Activated CD4-positive, alpha-beta T cell treated with anti-CD3 and anti-CD28 coated beads, Interleukin-2, amount 50 U/mL, for 16 hours (primary cell): ENCODE measurements at places on chromosomes 11 and 22.

GRCh38 chr11:8097062-8097461, 16.1 kb downstream of the TUB start:
- DNase-seq: no peak

GRCh38 chr11:128532572-128533091, 54.7 kb downstream of the ETS1 start:
- no peak for DNase-seq

DNA sequence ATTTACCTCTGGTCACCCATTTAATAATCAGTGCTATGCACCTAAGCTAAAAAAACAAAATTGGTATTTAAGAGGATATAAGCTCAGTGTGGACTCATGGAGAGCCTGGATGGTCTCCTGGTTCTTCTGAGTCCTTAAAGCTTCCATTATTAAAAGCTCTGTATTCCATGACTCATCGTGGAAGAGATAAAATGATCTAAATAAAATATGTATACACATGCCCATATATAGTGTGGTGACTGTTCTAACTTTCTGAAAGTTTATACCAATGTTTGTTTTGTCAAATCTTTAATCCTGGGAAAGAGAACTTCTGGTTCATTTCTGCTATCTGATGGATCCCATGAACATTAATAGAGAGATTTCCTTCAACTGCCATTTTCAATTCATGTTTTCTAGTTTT, 375.9 kb downstream of the GUCY1A2 start:
- no peak for DNase-seq

- DNase-seq: no peak
Measured at GRCh38 chr11:122235615-122236014, 119.6 kb upstream of the BLID start.

- DNase-seq: peak; percentile 39
Measured at GRCh38 chr11:122863704-122864326, 18.7 kb upstream of the JHY start.

GRCh38 chr11:30111786-30112185, 95.0 kb upstream of the KCNA4 start:
- DNase-seq: no peak

GRCh38 chr11:125379981-125380380, 116.1 kb downstream of the FEZ1 start:
- DNase-seq: no peak

- peak; percentile 84 for DNase-seq
Measured at GRCh38 chr22:30305906-30306626, 16.8 kb upstream of the CASTOR1 start.

- DNase-seq: no peak
Measured at GRCh38 chr22:44347549-44347948, 34.8 kb upstream of the SHISAL1 start.

DNA sequence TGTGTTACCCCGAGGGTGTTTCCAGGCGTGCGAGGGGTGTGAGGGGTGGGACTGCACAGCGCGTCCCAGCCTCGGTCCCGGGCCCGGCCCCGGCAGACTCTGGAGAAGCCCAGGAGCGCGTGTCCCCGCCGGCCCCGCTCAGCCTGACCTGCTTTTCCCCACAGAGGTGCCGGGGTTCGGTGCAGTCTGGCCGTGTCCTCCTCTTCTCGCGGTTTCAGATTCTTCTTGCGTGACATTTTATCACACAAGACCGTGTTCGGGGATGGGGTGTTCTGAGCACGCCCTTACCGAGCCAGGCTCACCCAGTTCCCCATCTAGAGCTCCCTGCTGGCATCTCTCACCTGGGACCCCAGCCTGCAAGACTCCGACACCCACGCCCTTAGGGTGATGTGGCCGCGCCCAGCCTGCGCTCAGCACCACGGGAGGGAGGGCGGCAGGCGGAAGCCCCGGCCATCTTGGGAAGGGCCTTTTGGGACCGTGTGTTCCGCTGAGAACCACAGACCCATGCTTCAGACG, 775.6 kb downstream of the BRD1 start:
- DNase-seq: peak; percentile 47

GRCh38 chr22:47724751-47725150, 962.3 kb downstream of the TBC1D22A start:
- no peak for DNase-seq

- no peak for DNase-seq
Measured at GRCh38 chr11:693415-693831, 1.6 kb downstream of the DEAF1 start.

DNA sequence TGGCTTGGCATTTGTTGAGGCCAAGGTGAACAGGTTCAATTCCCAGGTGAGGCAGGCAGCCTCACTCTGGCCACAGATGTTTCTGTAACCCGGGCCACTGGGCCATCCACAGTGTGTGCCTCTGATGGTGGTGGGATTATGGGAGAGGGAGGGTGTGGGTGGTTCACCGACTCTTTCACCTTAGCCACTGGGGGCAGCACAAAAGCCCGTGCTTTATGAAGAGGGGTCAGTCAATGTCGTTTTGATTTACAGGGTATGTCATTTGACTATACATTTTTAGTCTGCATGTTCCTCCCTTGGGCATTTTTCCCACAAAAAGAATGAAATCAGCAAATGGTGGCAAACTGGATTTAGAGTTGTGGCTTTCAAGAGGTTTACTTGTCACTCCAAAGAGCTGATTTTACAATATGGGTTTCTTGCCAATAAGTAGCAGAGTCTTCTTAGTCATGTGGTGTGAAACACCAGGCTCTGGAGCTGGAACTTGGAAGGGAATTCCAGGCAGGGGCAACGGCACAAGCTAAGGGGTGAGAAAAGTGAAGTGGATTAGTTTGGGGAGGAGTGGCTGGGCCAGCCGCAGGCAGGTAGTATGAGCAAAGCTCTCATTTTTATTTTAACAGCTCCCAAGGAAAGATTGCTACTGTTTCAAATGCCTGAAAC, 217.8 kb upstream of the ZBED5 start:
- no peak for DNase-seq

DNA sequence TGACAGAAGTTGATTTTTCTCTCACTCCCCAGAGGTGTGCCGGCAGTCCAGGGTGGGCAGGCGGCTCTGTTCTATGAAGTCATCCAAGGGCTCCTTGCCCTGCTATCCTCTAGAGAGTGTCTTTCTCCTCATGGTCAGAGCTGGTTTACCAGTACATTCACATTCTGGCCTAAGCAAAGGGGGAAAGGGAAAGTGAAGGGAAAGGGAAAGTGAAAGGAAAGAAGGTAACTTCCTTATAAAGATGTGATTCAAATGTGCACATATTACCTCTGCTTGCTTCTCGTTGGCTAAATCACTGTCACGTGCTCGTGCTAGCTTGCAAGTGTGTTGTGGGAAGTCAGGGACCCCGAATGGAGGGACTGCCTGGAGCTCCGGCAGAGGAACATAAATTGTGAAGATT, 2.9 kb upstream of the HTATIP2 start:
- DNase-seq: peak; percentile 55

GRCh38 chr22:44360668-44361381, 48.1 kb upstream of the SHISAL1 start:
- DNase-seq: no peak

DNA sequence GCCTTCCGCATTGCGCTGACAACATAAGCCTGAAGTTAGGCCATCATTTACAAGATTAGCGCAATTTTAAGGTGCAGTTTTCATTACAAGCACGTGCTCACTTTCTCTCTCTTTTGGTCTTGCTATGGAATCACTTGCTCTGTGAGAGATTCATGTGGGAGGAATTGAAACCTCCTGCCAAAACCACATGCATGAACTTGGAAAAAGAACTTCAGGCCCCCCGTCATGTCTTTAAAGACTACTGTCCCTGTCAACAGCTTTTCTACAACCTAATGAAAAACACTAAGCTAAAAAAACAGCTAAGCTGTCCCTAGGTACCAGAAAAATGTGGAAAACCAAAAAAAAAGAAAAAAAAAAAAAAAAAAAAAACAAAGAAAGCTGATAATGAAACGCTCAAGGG, 1707.6 kb upstream of the RAG2 start:
- DNase-seq: no peak

GRCh38 chr11:14224395-14224794, 134.6 kb downstream of the RRAS2 start:
- DNase-seq: no peak

GRCh38 chr11:78350646-78351165, 66.9 kb downstream of the GAB2 start:
- DNase-seq: no peak

- no peak for DNase-seq
Measured at GRCh38 chr11:121270001-121270678, 22.4 kb upstream of the SC5D start.
